ENCODE measurements at places on chromosomes 11 and 22.

DNA sequence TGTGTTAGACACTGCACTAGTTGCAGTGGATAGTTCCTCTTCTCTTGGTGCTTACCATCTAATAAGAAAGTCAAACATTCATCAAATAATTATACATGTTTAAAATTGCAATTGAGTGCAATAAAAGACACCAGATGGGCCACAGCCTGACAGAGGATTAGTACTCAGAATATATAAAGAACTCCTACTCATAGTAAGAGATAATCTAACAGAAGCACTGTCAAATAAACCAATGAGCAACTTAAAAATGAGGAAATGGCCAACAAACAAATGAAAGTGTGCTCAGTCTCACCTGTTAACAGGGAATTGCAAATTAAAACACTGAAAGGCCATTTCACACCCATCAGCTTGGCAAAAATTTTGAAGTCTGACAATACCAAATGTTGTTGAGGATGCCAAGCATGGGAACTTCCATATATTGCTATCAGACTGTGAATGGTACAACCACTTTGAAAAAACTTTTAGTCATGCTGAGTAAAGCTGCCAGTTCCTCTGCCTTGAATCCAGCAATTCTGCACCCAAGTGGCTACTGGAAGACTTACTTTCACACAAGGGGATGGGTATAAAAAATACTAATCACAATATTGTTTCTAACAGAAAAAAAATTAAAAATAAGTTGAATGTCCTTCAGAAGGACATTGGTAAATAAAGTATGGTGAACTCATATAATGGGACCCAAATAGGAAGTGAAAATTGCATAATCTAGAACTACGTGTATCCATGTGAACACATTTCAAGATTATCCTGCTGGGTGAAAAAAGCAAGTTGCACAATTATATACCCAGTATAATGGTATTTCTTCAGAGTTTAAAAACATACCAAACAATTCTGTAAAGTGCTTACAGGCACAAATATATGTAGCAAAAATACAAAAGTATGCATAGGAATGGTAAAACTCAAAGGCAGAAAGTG is 41.4 kb upstream of the CREB3L1 start:
- no peak for DNase-seq

GRCh38 chr11:12857572-12857971 is 151.5 kb upstream of the RASSF10 start:
- no peak for DNase-seq

DNA sequence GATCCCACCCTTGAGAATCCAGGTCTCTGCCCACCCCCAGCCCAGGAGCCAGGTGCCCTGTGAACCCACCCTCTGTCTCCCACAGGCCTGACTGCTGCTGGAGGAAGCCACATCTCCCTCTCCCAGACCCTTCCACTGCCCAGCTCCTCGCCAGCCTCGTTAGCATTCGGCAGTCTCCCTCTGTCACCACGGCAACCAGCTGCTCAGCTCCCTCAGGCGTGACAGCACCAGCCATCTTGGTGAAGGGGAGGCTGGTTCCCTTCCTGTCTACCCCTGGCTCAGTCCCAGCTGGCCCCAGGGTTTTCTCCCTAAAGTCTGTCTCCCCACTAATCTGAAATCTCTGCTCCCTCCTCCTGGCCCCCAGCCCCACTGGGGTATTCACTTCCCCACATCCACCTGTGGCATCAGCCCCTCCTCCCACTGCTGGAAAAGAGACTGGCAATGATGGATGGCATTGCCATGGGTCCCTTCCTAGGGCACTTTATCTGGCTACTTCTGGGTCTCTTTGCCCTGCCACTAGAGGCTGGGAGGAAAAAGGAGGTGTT is 28.1 kb downstream of the NRXN2 start:
- DNase-seq, result no peak

DNA sequence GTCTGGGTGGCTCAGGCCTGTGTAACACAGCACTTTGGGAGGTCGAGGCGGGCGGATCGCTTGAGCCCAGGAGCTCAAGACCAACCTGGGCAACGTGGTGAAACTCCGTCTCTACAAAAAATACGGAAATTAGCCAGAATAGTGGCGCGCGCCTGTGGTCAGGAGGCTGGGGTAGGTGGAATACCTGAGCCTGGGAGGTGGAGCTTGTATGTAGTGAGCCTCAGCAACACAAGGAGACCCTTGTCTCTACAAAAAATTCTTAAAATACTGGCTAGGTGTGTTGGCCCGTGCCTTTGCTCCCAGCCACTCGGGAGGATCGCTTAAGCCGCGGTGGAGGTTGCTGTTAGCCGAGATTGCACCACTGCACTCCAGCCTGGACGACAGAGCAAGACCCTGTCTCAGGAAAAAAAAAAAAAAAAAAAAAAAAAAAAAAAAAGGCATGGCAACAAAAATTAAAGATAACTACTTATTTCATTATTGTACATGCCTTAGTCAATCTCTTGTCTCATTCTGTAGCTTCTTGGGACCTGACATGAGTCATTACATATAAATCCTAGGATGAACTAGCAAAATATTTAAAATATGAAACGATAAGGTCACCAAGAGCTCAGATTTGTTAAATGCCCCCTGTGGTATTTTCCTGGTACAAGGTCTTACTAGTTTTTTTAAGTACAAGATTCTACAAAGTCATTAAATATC is 1.1 kb downstream of the TAF1D start:
- DNase-seq, result peak; percentile 60

- DNase-seq, result no peak
These were observed 1.4 kb upstream of the RCE1 start for GRCh38 chr11:66841861-66842260.

DNA sequence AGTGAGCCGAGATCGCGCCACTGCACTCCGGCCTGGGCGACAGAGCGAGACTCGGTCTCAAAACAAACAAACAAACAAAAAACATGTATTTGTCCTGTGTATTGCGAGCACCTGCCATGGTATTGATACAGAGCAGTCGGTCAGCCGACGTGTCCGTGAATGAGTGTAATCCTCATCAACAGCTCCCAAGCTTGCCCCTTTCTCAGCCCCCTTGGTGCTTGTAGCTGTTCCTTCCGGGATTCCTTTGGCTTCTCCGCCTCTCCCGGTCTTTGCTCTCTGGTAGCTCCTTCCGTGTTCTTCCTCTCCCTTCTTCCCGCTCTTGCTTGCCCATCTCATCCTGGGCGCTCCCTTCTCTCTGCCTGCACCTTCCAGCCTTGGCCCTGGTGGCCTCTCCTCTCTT is 10.9 kb downstream of the ZNF74 start:
- no peak for DNase-seq

GRCh38 chr22:36002084-36002483 is 26.5 kb downstream of the RBFOX2 start:
- DNase-seq, result no peak

DNA sequence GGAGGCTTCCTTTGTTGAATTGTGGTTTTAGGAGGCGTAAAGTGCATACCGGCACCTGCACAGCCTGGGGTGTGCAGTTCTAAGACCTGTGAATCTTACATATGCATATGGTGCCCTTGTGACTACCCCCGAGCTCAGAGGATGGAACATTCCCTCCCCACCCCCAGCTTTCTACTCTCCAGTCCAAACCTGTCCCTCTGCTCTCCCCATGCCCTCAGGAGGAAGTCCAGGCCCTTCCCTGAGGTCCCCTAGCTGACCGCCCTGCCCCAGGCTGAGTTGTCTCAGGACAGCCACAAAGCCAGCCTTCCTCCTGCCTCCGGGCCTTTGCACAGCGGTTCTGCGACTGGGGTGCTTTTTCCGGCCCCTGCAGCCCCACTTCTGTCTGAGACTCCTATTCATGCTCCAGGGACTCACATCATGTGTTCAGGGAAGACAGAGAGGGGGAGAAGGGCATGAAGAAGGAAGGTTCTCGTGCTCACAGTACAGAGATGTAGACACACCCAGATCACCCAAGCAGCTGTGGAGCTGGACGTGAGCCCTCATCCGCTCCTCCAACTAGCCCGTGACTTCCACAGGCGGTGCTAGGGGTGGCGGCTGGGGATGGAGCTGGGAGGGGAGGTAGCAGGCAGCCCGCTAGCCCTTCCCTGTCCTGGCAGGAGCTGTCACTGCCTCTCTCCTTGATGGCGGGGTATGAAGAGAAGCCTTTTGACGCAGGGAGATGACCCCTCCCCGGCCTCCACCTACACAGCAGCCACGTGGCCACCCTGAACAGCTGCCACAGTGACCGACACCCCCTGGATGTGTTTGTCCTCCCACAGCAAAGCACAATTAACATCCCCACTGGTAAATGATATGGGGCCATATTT is 50.8 kb downstream of the FLRT1 start:
- DNase-seq, result no peak

GRCh38 chr11:134045799-134046635 is 22.9 kb upstream of the JAM3 start:
- DNase-seq, result no peak

GRCh38 chr11:75554258-75555022 is 7.6 kb upstream of the SERPINH1 start:
- no peak for DNase-seq

- DNase-seq, result no peak
These were observed 5.2 kb downstream of the TEAD1 start for GRCh38 chr11:12679471-12679870.

DNA sequence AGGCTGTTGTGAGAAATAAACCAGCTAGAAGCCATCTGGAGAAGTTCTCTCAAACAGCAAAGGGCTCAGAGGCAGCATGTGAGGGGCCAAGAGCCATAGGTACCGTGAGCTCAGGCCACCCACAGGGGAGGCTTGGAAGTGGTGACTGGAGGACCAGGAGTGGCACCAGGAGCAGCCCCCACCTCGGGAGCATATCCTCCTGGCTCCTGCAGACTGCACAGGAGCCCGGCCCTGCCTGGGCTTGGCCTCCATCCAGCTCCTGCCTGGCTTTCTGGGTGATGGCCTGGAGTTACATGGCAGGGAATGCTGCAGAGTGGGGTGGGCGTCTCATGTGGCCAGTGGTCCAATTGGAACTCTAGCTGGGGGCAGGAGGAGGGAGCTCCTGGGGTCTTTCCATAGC is 4.2 kb upstream of the MPPED1 start:
- DNase-seq, result no peak

DNA sequence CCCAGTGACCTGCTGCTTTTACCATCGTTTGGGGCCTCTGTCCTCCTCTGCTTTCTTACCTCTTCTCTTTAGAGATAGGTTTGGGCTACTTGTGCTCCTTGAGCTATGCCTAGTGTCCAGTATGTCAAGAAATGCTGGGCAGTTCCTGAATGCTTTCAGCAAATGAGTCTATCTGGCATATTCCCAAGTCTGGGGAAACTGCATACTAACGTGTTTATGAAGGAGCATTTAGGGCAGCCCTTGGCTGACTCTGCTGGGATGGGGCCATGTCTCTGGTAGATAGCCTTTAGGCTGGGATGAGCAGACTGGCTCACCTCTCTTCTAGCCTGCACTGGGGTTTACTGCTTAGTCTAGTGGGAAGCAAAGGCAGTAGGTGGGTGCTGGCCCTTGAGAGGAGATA is 43.7 kb upstream of the SUSD2 start:
- no peak for DNase-seq

DNA sequence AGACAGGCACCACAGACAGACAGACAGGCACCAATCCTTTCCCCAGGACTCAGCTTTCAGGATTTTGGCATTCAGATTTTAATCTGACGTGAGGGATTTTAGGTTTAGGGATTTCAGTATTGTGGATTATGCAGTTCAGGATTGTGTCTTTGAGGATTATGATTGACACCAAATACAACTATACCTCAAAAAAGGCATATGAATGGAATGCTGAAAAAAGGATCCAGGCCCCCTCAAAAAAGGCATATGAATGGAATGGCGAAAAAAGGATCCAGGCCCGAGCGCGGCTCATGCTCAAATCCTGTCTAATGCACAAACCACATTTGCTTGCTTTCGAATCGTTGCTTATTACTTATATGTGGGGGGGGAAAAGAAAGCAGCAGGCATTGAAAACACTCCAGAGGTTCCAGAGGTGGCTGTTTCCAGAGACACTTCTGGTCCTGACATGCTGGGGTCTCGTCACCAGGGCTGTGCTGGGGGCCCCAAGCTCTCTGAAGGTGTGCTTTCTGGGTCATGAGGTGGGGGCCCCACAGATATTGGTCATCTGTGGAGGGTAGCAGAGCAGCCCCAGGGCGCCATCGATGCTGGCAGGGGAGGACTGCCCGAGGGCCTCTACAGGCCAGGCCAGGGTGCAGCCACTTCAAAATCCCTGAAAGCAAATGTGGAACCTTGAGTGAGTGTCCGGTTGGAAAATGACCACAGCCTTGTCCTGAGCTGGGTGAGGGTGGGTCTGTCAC is 16.8 kb upstream of the OSBPL5 start:
- DNase-seq, result no peak

DNA sequence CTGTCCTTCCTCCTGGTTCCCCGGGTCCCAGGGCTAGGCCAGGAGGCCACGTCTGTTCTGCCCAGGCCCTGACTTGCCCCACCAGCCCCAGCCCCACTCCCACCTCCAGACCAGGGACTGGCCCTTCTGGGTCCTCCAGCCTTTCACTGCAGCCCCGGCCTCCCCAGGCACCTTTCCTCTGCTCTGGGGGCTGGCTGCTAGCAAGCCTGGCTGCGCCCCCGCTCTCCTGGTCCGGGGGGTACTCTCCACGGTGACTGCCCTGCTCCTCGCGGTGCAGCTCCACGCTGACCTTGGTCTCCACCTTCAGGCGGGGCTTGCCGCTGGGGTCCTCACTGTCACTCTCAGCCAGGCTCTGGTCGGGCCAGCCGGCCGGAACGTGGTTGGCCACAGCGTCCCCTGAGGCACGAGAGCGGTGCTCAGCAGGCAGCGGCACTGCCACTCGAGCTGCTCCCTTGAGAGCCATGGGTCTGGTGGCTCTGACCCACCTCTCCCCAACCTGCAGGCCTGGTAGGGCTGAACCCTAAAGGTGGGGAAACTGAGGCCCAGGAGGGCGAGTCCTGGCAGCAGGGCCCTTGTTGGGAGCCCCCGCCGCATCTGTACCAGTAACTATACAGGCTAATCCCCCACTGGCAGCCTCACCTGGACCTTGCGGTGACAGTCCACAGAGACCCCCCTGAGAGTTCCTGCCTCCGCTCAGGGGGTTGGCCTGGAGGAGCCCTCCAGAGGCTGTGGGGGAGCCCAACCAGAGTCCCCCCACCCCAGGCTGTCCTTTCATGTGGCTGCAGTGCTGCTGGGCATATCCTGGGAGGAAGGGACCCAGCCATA is 29.0 kb downstream of the TRMU start:
- no peak for DNase-seq

DNA sequence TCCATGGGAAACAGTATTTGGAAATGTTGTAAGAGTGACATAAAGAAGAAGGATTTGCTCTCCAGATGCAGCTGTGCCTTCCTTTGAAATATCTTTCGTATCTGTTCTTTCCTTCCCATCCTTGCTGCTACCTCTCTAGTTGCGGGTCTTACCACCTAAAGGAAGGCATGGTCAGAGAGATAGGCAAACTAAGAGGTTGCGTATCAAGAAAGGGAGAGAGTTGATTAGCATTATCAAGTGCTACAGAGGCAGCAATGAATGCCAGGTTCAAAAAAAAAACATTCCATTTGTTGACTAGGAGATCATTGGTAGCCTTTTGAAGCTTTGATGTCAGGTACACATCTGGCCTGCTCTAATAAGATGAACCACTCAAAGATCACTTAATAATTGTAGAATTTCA is 4.6 kb downstream of the GTPBP1 start:
- no peak for DNase-seq

Measured in stimulated activated CD4-positive, alpha-beta T cell treated with anti-CD3 and anti-CD28 coated beads, TNF-alpha, amount 100 ng/mL, for 24 hours (primary cell).